ENCODE measurements at places on chromosomes 4 and X. TPM values are rescaled to one million over a fixed set of nuclear protein-coding genes. Genes with fewer than 3 reads are reported as not detected.

DNA sequence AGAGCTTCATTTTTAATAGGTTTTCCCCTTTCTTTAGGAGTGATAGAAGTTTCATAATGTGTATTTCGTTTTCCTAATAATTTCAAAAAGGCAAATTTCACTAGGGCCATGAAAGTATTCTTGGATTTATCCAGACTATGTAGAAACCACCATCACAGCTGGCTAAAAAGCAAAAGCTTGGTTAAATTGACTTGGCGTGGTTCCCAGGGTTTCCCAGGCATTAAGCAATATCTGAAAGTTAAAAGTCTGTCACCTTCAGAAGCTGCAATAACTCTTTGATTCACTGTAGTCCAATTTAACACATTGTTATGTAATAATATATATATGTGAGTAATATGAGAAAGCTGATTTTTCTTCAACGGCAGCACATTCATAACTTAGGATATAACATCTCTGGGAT is 38.3 kb downstream of the NDNF start:
- no peak overlapping the region for H3K4me3 ChIP-seq
- peak; percentile 54 for DNase-seq
- no peak overlapping the region for H3K27ac ChIP-seq
- H3K4me1 ChIP-seq: no peaks in the 10 kb centered on the region
- H3K36me3 ChIP-seq: no peaks in the 10 kb centered on the region

GRCh38 chr4:59936566-59936965 is 1263.6 kb upstream of the ADGRL3 start:
- DNase-seq: no peak
- no peak overlapping the region for H3K27ac ChIP-seq
- no peaks in the 10 kb centered on the region for H3K4me1 ChIP-seq
- no peaks in the 10 kb centered on the region for H3K27me3 ChIP-seq
- no peak overlapping the region for H3K4me3 ChIP-seq
- no peaks in the 10 kb centered on the region for H3K36me3 ChIP-seq

GRCh38 chr4:26106776-26107175 is 192.8 kb downstream of the SMIM20 start:
- no peaks in the 10 kb centered on the region for H3K4me1 ChIP-seq
- H3K27ac ChIP-seq: no peak overlapping the region
- no peak overlapping the region for H3K4me3 ChIP-seq
- no peaks in the 10 kb centered on the region for H3K27me3 ChIP-seq

RBPJ gene
- 47.3 TPM for total RNA-seq

PDZD4 gene
- total RNA-seq: 0.69 TPM

- DNase-seq: no peak
- no peaks in the 10 kb centered on the region for H3K36me3 ChIP-seq
- no peaks in the 10 kb centered on the region for H3K4me1 ChIP-seq
- no peaks in the 10 kb centered on the region for H3K27me3 ChIP-seq
- H3K4me3 ChIP-seq: no peak overlapping the region
Observed at GRCh38 chr4:152478461-152479237, 57.2 kb downstream of the FBXW7 start.

DNA sequence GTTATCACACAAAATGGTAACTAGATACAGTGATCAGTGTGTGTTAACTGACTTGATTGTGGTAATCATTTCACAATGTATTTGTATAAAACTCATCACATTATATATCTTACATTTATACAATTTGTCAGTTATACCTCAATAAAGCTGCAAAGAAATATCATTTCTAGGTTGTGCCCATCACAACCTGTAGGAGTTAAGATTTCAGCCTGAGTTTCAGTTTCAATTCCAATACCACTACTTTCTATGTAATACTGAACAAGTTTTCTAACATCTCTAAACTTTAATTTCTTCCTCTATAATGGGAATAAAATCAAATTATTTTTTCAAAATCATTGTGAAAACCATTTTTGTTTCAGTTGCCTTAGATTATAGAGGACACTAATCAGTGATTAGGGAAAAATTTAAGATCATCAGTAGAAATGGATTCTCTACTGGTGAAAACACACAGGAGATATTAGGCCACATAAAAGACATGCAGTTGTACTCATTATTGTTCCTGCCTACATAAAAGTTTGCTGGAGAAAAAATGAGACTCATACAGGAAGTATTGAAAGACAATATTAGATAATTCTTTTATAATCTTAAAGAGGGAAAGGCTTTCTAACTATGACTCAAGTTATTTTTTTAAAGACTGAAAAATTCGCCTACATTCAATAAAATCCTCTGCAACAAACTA is 18.4 kb upstream of the TBC1D1 start:
- no peak for DNase-seq
- no peaks in the 10 kb centered on the region for H3K36me3 ChIP-seq
- H3K27ac ChIP-seq: no peak overlapping the region
- H3K27me3 ChIP-seq: no peaks in the 10 kb centered on the region

GRCh38 chrX:116435597-116435996 is 809 bp upstream of the SLC6A14 start:
- H3K4me3 ChIP-seq: no peak overlapping the region
- DNase-seq: no peak
- no peaks in the 10 kb centered on the region for H3K36me3 ChIP-seq

DNA sequence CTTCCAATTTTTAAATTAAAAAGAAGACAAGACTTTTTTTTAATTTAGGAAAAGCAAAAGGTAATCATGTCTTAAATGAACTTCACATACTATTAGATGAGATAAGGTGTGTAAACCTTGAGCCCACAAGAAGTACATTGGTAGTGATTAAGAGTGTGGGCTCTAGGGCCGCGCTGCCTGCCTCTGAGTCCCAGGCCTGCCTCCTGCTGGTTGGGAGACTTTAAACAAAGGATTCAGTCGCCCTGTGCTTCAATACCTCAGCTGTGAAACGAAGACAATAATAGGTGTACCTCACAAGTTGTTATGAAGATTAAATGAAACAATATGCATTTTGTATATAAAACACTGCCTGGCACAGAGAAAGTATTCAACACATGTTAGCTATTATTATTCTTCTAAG is 95.9 kb upstream of the MYOZ2 start:
- H3K27me3 ChIP-seq: no peaks in the 10 kb centered on the region
- peaks cover 3% of the 10 kb centered on the region for H3K4me1 ChIP-seq
- H3K4me3 ChIP-seq: no peak overlapping the region
- H3K36me3 ChIP-seq: no peaks in the 10 kb centered on the region

- no peaks in the 10 kb centered on the region for H3K36me3 ChIP-seq
- H3K27me3 ChIP-seq: no peaks in the 10 kb centered on the region
- DNase-seq: no peak
- no peaks in the 10 kb centered on the region for H3K4me1 ChIP-seq
Observed at GRCh38 chr4:165855191-165855590, 17.8 kb upstream of the TLL1 start.

DNA sequence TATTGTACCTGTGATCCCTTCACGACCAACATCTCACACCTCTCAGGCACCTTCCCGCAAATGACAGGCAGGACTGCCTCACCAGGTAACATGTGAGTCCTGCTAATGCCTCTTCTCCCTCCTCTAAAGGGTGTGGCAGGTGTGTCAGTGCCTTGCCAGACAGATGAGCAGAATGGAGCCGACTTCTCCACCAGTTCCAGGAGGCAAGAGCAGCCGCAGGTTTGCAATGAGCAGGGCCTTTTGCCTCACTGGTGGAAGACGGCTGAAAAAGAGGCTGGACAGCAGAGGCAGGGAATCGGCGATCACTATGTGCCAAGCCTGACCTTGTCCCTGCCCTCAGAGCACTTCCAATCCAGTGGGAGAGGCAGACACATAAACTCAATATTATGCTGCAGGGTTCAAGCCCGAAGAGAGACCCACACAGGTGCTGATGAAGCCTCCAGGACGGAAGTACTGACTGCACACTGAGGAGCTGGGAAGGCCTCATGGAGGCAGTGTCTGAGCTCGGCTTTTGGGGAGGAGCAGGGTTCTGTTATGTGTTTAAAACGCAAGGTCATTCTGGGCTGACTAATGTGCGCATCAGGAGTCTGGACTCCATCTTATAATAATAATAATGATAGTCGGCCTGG is 57.9 kb downstream of the C4orf50 start:
- no peak for DNase-seq
- H3K27me3 ChIP-seq: peaks cover 3% of the 10 kb centered on the region
- no peaks in the 10 kb centered on the region for H3K36me3 ChIP-seq
- H3K27ac ChIP-seq: no peak overlapping the region
- H3K4me1 ChIP-seq: peaks cover 5% of the 10 kb centered on the region

DNA sequence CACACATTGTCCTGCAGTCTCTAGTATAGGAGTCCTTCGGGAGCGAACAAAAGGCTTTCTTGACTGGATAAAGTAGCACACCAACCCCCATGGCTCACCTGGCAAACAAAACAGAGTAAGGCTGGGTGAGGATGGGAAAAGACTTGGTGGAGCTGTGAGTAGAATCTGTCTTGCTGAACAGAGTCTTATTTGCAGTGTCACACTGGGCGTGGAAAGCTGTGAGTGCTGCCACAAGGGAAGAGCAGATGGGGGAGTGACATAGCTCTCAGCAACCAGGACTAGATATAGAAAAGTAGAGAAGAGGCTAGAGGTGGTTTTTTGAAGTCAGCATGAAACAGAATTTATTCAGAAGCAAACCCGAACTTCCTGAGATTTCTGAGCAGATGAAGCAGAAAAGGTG is 137.2 kb upstream of the ESX1 start:
- H3K4me1 ChIP-seq: no peaks in the 10 kb centered on the region
- H3K27ac ChIP-seq: no peak overlapping the region
- no peaks in the 10 kb centered on the region for H3K36me3 ChIP-seq
- DNase-seq: no peak

CLRN2 gene
- not detected for total RNA-seq

GPRASP2 gene
- 18.0 TPM for total RNA-seq

GRCh38 chr4:114103908-114104307 is 124.5 kb upstream of the ARSJ start:
- H3K27me3 ChIP-seq: no peaks in the 10 kb centered on the region
- no peak overlapping the region for H3K27ac ChIP-seq
- no peaks in the 10 kb centered on the region for H3K36me3 ChIP-seq
- DNase-seq: no peak
- no peak overlapping the region for H3K4me3 ChIP-seq

- H3K36me3 ChIP-seq: no peaks in the 10 kb centered on the region
- no peak overlapping the region for H3K27ac ChIP-seq
- no peaks in the 10 kb centered on the region for H3K4me1 ChIP-seq
- no peaks in the 10 kb centered on the region for H3K27me3 ChIP-seq
Observed at GRCh38 chr4:150501009-150501727, 80.8 kb upstream of the MAB21L2 start.

DNA sequence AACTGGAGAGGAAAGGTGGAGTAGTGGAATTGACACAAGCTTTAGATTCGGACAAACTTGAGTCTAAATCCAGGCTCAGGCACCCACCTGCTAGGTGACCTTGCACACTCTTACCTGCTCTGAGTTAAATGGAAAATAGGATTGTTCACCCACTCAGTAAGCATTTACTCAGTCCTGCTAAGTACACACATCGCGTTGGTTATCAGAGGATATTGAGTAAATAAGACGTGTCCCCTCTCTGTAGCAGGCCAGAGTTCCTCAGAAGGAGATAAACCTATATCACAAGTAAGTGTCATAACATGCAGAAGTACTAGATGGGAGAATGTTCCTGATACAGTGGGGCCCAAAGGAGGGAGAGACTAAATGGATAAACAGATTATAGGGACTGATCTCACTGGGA is 117.7 kb downstream of the SMIM20 start:
- H3K27me3 ChIP-seq: no peaks in the 10 kb centered on the region
- no peaks in the 10 kb centered on the region for H3K36me3 ChIP-seq
- peaks cover 4% of the 10 kb centered on the region for H3K4me1 ChIP-seq
- DNase-seq: no peak

DNA sequence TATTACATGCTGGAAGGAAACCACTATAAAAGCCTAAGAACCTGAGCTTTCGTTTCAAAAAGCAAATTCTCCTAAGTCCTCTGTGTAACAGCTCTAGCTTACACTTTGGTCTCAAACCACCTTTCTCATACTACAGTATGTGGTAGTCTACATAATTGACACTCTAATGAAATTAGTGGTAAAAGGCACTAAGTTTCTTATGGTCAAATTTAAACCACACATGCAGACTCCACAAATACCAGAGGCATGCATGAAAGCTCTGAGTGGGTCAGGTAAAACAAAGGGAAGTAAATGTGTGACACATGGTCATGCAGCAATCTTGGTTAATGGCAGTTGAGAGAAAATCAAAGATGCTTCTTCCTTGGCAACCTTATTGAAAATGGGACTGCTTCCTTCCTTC is 187.8 kb downstream of the CCNG2 start:
- no peaks in the 10 kb centered on the region for H3K27me3 ChIP-seq
- no peaks in the 10 kb centered on the region for H3K4me1 ChIP-seq
- no peak for DNase-seq
- H3K36me3 ChIP-seq: no peaks in the 10 kb centered on the region
- H3K27ac ChIP-seq: no peak overlapping the region

H2BW2 gene
- not detected for total RNA-seq

- no peaks in the 10 kb centered on the region for H3K4me1 ChIP-seq
- no peaks in the 10 kb centered on the region for H3K36me3 ChIP-seq
- no peak overlapping the region for H3K27ac ChIP-seq
- peak; percentile 70 for DNase-seq
Observed at GRCh38 chrX:65601530-65602220, 65.8 kb upstream of the MSN start.

DNA sequence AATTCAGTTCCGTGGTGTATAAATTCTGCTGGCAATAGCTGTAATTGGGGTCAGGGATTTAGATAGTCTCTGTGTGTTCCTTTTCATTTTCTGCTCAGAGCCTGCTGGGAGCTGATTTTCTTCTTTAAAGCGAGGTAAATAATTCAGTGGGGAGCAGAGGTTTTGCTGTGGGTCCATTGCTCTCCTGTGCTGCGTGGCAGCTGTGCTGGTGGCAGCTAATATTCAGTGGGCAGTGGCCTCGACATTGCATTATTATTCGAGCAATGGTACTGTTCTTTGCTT is 13.7 kb downstream of the XG start:
- DNase-seq: no peak
- H3K27me3 ChIP-seq: no peaks in the 10 kb centered on the region
- no peaks in the 10 kb centered on the region for H3K36me3 ChIP-seq
- H3K4me1 ChIP-seq: no peaks in the 10 kb centered on the region
- H3K4me3 ChIP-seq: no peak overlapping the region
- H3K27ac ChIP-seq: no peak overlapping the region

DNA sequence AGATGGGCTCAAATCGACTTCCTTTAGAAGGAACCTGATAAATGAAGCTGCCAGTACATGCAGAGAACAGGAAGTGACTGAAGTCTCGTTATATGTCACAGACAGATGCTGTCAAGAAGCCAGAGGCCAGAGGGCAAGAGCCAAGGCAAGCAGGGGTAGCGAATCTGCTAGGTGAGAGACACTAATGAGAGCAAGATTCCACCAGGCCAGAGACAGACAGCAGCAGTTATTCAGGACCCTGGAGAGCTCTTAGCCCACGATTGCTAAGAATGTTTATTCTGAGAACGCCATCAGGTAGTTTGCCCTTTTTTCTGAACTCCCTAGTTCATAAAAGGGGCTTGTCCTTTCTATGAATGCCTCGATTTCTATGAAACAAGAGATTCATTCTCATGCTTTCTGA is 73.7 kb downstream of the BEND2 start:
- H3K27ac ChIP-seq: no peak overlapping the region
- no peak overlapping the region for H3K4me3 ChIP-seq
- no peaks in the 10 kb centered on the region for H3K36me3 ChIP-seq
- no peaks in the 10 kb centered on the region for H3K4me1 ChIP-seq

DNA sequence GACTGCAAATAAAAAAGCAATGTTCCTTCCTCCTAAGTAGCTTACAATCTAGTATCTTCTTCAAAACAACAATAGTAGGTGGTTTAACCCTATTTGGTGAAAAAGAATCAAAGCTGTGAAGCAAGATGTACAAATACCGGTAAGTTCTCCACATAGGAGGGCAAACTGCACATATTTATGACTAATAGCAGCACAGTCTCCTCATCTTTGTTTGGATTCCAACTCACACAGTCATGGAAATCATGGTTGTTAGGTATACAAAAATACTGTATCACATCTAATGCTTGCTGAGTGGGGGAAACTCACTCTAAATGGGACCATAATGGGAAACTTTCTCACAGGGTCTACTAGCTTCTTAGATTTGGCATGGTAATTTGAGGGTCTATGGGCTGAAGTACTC is 597.2 kb downstream of the INPP4B start:
- no peaks in the 10 kb centered on the region for H3K27me3 ChIP-seq
- H3K27ac ChIP-seq: no peak overlapping the region
- DNase-seq: no peak

PRDM5 gene
- total RNA-seq: 17.2 TPM

All from adrenal gland (tissue), 19 donors.